Psoas muscle (tissue), 8 donors: ENCODE measurements at places on chromosomes 7 and 10. TPM values are rescaled to one million over a fixed set of nuclear protein-coding genes. Genes with fewer than 3 reads are reported as not detected.

The PNPLA8 gene
- total RNA-seq, result 59.3 TPM

The HMX2 gene
- total RNA-seq, result not detected

DNA sequence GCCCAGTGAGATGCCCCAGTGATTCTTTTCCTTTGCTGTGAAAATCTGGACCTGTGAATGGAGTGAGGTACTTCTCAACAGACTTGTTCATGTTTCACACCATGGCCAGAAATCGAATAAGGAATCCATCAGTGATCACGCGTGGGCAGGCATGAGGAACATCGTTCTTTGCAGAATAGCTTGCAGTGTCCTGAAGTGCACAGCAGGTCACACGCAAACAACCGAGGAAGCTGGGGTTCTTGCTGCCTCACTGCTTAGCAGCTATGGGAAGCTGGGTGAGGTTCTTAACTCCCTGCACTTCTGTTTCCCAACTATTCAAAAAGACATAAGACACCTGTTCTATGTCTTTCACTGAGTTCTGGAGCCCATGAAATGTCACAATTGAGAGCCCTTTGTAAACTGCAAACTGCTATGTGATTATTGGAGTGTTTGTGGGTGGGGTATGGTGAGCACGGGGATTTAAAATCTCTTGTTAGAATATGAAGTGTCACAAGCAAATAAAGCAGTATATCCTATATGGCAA lies 253.4 kb downstream of the KIAA1217 start:
- DNase-seq, result no peak

DNA sequence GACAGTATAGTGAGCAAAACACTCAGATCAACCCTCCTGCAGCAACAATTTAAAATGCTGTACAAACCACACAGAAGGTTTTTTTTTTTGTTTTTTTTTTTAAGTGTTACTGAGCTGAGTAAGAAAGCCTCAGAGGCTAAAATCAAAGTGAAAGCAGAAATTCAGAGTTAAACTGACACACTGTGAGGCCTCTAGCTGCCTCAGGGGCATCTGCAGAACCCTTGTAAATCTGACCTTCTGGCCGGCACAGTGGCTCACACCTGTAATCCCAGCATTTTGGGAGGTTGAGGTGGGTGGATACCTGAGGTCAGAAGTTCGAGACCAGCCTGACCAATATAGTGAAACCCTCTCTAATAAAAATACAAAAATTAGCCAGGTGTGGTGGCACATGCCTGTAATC lies 7.4 kb upstream of the GNA12 start:
- DNase-seq, result no peak

- peak; percentile 6 for DNase-seq
These were observed 95.5 kb downstream of the INPP5A start for GRCh38 chr10:132632851-132633684.

The BCCIP gene
- total RNA-seq, result 77.4 TPM

DNA sequence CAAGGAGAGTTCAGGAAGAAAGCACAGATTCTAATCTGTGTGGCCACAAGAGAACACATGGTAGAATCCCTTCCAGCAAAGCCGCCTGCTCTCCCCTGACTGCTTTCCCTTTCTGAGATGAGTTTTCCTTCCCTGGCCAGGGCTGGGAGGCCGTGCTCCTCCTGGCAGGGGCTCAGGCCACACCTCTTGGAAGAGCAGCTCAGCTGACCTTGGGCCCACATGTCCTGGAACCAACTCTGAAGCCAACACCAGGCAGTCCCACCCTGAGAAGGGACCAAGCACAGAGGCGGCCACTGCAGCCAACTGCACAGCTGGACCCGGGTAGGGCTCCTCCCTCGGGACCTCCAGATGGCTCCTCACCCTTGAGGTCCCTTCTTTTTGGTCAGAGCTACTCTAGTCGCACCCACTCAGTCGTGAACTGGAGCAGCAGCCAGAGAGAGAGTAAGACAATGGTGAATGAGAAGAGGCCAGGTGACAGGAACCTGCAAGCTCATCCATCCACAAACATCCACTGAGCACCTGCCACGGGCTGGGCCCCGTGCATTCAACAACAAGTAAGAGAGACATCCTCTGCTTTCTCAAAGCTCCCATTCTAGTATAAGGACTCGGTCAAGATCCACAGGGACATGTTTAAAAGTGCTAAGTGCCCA lies 40.3 kb downstream of the FAM53B start:
- peak; percentile 87 for DNase-seq

- no peak for DNase-seq
These were observed 64.4 kb downstream of the SUGCT start for GRCh38 chr7:40199076-40199802.

- peak; percentile 66 for DNase-seq
These were observed 256.4 kb downstream of the CAMK1D start for GRCh38 chr10:12605580-12606405.

DNA sequence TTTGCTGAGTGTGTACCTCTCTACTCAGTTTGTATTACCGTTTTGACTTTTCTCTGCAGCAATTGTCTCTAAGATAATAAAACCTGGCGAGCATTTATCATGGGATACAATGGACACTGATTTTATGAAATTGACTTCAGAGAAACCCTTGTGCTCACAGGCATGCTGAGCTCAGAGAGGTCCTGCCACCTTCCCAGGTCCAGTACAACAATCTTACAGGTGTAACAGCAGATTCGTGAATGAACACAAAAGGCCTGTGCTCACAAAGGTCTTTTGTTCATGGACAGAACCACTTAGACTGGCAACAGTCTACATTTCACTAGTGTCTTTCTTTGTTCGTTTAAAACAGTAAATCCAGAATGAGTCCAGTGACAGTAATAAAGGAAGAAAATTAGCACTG lies 43.2 kb downstream of the HECW1 start:
- no peak for DNase-seq

DNA sequence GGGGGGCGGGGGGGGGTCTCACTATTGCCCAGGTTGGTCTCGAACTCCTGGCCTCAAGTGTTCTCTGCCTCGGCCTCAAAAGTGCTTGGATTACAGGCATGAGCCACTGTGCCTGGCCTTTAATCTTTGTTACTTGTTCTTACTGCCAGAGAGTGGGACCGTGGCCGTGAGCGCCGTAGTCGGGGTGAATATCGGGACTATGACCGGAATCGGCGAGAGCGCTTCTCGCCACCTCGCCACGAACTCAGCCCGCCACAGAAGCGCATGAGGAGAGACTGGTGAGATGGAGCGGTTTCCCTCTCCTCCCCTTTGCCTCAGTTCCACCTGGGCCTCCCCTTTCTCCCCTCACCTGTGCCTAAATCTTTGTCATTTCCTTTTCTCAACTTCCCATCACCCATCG lies 6.2 kb downstream of the SRRT start:
- peak; percentile 42 for DNase-seq

GRCh38 chr7:95642173-95642572 lies 45.9 kb upstream of the PDK4 start:
- DNase-seq, result no peak

The GJD4 gene
- not detected for total RNA-seq

DNA sequence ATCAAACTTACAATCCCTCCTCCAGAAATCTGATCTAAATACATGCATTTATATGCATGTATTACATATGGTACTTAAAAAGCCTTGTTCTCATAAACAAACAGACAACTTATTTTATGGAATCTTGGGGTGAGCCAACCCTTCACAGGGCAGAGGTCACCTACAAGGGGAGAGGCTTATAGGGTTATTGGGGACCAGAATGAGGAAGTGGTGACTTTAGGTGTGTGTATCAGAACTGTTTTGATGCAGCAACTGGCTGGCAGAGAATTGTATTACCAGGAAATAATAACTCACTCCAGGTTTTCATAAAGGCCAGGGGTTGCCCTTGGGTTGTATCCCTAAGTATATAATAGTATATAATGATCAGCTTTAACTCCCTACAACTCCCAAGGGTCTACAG lies 91.1 kb downstream of the SVIL start:
- DNase-seq, result no peak

The SLC18A3 gene
- total RNA-seq, result not detected

DNA sequence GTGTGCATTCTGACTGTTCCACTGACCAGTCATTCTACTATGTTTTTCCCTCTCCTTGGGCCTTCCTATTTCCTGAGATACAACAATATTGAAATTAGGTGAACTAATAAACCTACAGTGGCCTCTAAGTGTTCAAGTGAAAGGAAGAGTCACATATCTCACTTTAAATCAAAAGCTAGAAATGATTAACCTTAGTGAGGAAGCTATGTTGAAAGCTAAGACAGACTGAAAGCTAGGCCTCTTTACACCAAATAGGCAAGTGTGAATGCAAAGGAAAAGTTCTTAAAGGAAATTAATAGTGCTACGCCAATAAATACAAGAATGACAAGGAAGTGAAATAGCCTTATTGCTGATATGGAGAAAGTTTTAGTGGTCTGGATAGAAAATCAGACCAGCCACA lies 5.7 kb upstream of the DYNC1I1 start:
- DNase-seq, result no peak

The SLC16A9 gene
- total RNA-seq, result 1.6 TPM

DNA sequence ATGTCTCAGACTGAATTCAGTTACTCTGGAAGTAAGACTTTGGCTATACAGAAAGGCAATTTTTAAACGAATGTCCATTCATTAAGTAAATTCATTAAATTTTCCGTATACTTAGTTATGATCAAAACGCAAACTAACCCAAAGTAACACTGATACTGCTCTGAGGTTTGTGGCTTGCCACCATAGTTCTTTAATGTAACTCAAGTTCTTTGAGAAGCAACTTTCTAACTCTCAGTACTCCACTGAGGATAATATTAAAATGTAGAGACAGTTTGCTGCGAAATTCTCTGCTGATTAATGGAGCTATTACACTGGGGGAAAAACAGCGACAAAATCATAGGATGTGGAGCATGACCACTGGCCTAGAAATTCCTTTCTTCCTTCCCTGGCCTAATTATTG lies 45.4 kb upstream of the PNLIPRP3 start:
- DNase-seq, result no peak

GRCh38 chr10:71569775-71570588 lies 149.6 kb downstream of the C10orf105 start:
- peak; percentile 69 for DNase-seq

DNA sequence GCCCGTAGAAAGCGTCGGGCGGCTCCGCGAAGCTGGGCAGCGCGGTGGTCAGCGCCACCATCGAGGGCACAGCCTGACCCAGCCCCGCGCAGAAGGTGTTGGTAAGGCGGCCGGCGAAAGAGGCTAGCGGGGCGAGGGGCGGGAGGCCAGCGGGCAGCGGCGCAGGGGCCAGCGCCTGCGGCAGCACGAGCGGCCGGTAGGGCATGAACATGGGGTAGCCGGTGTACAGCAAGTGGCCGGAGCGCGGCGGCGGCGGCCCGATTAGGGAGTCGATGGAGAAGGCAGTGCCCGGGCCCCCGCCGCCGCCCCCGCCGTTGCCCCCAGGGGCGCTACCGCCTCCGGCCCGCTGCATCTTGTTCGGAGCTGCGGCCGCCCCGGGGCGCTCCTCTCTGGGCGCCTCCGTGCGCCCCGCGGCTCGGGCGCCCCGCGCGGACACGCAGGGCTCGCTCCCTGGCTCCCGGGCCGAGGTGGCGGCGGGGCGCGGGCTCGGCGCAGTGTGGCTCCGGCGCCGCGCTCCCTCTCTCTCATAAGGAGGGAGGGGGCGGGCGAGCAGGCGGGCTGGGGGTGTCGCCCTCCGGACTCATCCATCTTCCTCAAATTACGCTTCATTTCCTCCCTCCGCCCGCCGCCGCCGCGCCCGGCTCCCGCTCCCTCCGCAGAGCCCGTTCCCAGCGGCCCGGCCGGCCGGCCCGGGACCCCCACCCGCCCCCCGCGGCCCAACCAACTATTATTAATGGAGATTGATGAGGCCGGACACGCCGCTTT lies at the start of gene GBX1:
Gene GBX1, minus strand, starts transcription at position 498 of the 765 bp plus-strand sequence. Its CDS starts 146 bp downstream, at position 352.
- peak; percentile 66 for DNase-seq

The POLR2J2 gene
- 3.8 TPM for total RNA-seq
